ENCODE measurements at places on chromosomes 16 and 17. TPM values are rescaled to one million over a fixed set of nuclear protein-coding genes. Genes with fewer than 3 reads are reported as not detected.

The SLC2A4 gene
- total RNA-seq, result 3.5 TPM

The IL32 gene
- total RNA-seq, result 12.0 TPM

The TMEM220 gene
- 13.4 TPM for total RNA-seq

The PRR35 gene
- total RNA-seq, result not detected

The CD300LF gene
- 0.32 TPM for total RNA-seq

The MT1G gene
- 20.0 TPM for total RNA-seq

The RNF167 gene
- total RNA-seq, result 38.7 TPM

The CCL1 gene
- total RNA-seq, result not detected

The ZACN gene
- total RNA-seq, result not detected

The HBA2 gene
- 83.6 TPM for total RNA-seq

The TMEM100 gene
- 27.2 TPM for total RNA-seq

The IQCK gene
- total RNA-seq, result 25.9 TPM

GRCh38 chr17:28812748-28813377, 29.7 kb downstream of the FAM222B start:
- H3K4me1 ChIP-seq, result peaks cover 7% of the 10 kb centered on the region
- peak overlapping the region; percentile 92 for H3K27ac ChIP-seq
- no peaks in the 10 kb centered on the region for H3K27me3 ChIP-seq
- no peak for DNase-seq
- H3K36me3 ChIP-seq, result no peaks in the 10 kb centered on the region

- no peaks in the 10 kb centered on the region for H3K4me1 ChIP-seq
- H3K27ac ChIP-seq, result no peak overlapping the region
- no peaks in the 10 kb centered on the region for H3K27me3 ChIP-seq
- DNase-seq, result no peak
- no peaks in the 10 kb centered on the region for H3K36me3 ChIP-seq
- H3K4me3 ChIP-seq, result no peak overlapping the region
Observed at GRCh38 chr16:74954763-74955162, 30.2 kb downstream of the WDR59 start.

- no peaks in the 10 kb centered on the region for H3K27me3 ChIP-seq
- peaks cover 8% of the 10 kb centered on the region for H3K4me1 ChIP-seq
- no peak overlapping the region for H3K27ac ChIP-seq
- no peak for DNase-seq
- no peak overlapping the region for H3K4me3 ChIP-seq
Observed at GRCh38 chr16:82657239-82657638, 30.5 kb downstream of the CDH13 start.

GRCh38 chr16:73289232-73289631, 241.3 kb upstream of the ZFHX3 start:
- H3K36me3 ChIP-seq, result no peaks in the 10 kb centered on the region
- no peak for DNase-seq
- H3K27ac ChIP-seq, result no peak overlapping the region
- no peaks in the 10 kb centered on the region for H3K4me1 ChIP-seq

DNA sequence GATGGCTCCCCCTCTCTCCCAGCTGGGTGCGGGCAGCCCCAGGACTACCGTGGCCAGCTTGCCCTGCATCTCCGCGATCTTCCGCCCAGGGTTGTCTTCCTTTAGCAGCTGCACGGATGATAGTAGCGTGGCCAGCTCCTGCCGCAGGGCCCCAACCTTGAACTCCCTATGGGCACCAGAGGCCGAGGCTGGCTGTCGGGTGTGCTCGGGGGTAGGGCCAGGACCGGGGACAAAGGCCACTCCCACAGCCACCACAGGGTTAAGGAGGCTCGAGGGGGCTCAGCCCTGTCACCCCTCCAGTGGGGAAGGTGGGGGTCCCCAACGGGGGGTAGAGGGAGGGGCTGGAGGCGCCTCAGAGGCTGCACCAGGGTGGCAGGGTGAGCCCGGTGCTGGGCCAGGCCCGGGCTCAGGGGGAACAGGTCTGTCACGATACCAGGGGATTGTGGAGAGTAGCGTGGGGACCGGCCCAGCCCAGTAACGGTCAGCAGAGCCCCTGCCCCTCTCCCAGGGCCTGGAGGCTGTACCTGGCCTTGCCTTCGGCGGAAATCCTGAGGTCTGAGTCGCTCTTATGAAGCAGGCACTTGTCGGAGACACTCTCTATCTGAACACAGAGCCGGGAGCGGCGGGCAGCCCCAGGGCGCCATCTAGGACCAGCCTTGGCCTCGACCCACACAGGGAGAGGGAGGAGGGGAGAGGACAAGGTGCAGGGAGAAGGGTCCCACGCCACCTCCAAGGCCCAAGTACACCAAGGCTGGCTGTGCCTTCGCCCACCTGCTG, 5.2 kb downstream of the PERCC1 start:
- H3K27ac ChIP-seq, result no peak overlapping the region
- no peaks in the 10 kb centered on the region for H3K27me3 ChIP-seq
- DNase-seq, result no peak
- no peak overlapping the region for H3K4me3 ChIP-seq

- H3K4me3 ChIP-seq, result peak overlapping the region; percentile 86
- H3K27me3 ChIP-seq, result no peaks in the 10 kb centered on the region
- H3K36me3 ChIP-seq, result no peaks in the 10 kb centered on the region
- peaks cover 4% of the 10 kb centered on the region for H3K4me1 ChIP-seq
- no peak for DNase-seq
Observed at GRCh38 chr16:30585022-30585399, 486 bp downstream of the ZNF785 start.

DNA sequence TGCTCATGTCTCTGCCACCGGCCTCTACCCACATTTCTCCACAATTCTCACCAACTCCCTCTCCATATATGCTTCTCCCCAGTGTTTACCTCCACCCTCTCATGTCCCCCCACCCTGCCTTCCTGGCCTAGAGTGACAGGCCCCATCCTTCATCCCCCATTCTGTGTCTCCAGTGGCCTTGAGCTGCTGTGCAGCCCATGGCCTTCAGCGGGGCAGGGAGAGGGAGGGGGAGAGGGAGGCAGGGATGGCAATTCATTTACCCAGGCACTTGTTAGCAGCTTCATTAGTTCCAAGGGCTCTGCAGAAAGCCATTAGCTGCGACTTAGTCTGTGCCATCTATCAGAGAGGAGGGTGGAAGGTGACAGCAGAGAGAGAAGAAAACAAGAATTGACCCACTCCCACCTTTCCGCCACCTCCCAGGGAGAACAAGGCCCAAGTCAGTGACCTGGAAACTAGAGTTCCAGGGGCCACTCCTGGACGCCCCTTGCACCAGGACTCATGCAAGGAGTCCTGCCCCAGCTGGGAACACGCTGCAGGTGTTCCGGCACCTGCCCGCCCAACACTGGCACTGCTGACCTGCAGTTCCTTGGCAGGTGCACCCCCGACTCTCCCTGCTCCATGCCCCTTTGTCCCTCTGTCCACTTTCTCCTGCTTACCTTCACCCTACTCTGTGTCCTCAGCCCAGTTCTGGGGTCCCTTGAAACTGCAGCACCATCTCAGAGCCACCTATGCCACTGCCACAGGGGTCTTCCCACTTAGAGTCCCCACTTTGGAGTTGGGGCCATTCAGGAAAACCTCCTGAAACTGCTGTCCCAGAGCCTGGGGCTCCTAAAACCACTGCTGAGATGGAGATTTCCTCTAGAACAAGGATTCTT, 23.5 kb upstream of the PYY start:
- peaks cover under 1% of the 10 kb centered on the region for H3K27me3 ChIP-seq
- H3K4me1 ChIP-seq, result no peaks in the 10 kb centered on the region
- no peak overlapping the region for H3K27ac ChIP-seq
- H3K36me3 ChIP-seq, result no peaks in the 10 kb centered on the region
- H3K4me3 ChIP-seq, result no peak overlapping the region

DNA sequence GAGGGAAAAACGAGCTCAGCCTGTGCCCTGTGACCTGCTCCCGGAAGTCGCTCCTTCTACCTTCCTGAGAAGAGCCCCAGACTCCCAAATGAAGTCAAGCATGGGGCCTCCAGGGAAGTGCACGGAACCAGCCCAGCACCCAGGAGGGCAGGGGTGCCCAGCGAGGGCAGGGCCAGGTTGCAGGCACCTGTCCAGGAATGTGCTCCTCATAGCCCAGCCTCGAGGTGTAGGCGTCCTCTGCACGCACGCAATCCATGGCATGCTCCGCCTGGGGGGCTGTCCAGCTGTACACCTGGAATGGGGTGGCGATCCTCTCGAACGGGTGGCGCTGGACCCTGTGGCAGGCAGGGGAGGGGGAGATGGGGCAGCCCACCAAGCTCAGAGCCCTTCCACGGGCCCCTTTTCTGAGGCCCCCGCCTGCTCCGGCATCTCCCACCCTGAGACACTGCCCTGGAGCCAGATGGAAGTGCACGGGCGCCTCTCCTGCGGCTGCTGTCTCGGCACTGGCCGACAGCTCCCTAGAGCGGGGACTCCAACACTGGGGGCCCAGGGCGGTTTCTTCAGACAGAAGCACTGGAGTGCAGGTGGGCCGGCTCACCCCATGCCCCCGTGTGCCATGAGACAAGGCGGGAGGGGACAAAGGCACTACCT, 10.9 kb downstream of the CLUH start:
- no peak overlapping the region for H3K27ac ChIP-seq
- no peaks in the 10 kb centered on the region for H3K27me3 ChIP-seq
- H3K4me3 ChIP-seq, result no peak overlapping the region
- peak; percentile 45 for DNase-seq
- peaks cover 28% of the 10 kb centered on the region for H3K36me3 ChIP-seq

DNA sequence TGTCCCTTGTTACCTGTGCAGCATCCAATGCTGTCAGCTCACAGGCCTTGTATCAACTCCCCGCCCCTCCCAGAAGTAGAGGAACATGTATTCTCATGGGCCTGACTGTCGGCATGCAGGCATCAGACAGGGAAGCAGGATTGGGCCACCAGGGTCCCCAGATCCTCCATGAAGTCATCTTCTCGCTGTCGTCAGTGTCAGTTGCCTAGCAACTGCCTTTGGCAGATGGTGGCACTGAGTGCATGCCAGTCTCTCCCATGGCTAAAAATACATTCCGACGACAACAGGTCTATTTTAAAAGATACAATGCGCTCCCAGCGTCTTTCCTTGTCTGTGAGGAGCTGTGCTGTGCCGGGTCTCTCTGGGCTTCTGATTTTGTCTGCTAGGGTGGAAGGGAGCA, 36.8 kb upstream of the CES5A start:
- no peaks in the 10 kb centered on the region for H3K27me3 ChIP-seq
- DNase-seq, result no peak
- no peak overlapping the region for H3K4me3 ChIP-seq
- H3K27ac ChIP-seq, result no peak overlapping the region

DNA sequence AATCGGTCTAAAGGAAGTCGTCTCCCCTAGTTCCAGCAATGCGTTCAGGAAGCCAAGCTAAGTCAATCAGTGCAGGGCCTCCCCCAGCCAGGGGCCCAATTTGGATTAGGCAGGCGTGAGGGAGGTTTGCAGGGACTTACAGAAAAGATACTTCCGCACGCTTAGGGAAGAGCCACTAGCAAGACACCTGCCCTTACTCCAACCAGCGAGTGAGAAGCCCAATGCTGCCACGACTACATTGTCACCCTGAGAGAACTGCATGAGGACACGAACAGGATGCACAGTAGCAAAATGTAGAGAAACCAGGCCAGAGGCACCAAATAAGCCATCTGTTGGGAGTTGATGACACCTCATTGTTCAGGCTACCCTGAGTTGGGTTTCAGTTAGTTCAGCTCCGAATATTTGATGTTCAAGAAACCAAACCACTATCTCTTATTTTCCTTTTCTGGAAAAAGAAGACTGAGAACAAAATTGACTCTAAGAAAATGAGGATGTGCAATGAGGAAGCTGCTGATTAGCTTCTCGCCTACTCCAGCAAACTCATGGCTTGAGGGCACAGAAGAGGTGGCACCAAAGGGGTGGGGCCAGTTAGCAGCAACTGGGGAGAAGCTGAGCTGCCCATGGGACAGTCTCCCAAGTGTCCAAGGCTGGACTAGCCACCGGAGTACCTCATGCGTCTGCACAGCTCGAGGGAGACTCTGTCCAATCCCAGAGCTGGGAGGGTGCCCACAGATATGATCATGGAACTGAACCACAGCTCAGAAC, 29.3 kb downstream of the TK2 start:
- peaks cover 20% of the 10 kb centered on the region for H3K4me1 ChIP-seq
- no peak overlapping the region for H3K4me3 ChIP-seq
- peak overlapping the region; percentile 76 for H3K27ac ChIP-seq
- DNase-seq, result no peak

DNA sequence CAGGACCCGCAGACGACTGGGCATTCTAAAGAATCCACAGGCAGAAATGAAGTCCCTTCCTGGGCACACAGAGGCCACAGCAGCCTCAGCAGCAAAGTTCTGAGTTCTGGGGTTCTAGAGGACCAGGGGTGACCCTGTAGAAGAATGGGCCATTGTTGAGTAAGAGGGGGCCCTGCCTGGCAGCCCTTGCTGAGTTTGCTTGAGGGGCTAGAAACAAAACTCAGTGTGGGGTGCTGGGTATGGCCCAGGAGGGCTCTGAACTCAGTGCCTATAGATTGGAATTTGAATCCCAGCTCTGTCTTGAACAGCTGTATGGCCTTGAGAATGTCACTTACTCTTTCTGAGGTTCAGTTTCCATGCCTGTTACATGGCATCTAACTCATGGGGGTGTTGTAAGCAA, at the start of gene PDILT:
Gene PDILT, minus strand, starts transcription at position 101 of the 400 bp plus-strand sequence. CDS start 5,437 bp downstream, outside the sequence.
- H3K4me1 ChIP-seq, result no peaks in the 10 kb centered on the region
- H3K27me3 ChIP-seq, result no peaks in the 10 kb centered on the region
- DNase-seq, result no peak
- no peaks in the 10 kb centered on the region for H3K36me3 ChIP-seq

- no peak overlapping the region for H3K4me3 ChIP-seq
- H3K27me3 ChIP-seq, result peaks cover 9% of the 10 kb centered on the region
- no peak for DNase-seq
- H3K4me1 ChIP-seq, result no peaks in the 10 kb centered on the region
Observed at GRCh38 chr16:50520451-50521245, 27.5 kb upstream of the NKD1 start.

- peak overlapping the region; percentile 94 for H3K27ac ChIP-seq
- peaks cover 7% of the 10 kb centered on the region for H3K36me3 ChIP-seq
- peak overlapping the region; percentile 96 for H3K4me3 ChIP-seq
- DNase-seq, result no peak
Observed at GRCh38 chr16:28846933-28847273, 755 bp upstream of the TUFM start.

- no peaks in the 10 kb centered on the region for H3K4me1 ChIP-seq
- DNase-seq, result no peak
- H3K27ac ChIP-seq, result no peak overlapping the region
- H3K4me3 ChIP-seq, result no peak overlapping the region
- no peaks in the 10 kb centered on the region for H3K27me3 ChIP-seq
- no peaks in the 10 kb centered on the region for H3K36me3 ChIP-seq
Observed at GRCh38 chr16:92431-93339, 14.7 kb downstream of the MPG start.

- no peak for DNase-seq
- H3K4me1 ChIP-seq, result peaks cover 9% of the 10 kb centered on the region
- no peaks in the 10 kb centered on the region for H3K27me3 ChIP-seq
- H3K36me3 ChIP-seq, result no peaks in the 10 kb centered on the region
Observed at GRCh38 chr16:23501291-23501690, 9.0 kb downstream of the GGA2 start.

- no peak overlapping the region for H3K27ac ChIP-seq
- H3K36me3 ChIP-seq, result no peaks in the 10 kb centered on the region
- no peak for DNase-seq
- no peaks in the 10 kb centered on the region for H3K4me1 ChIP-seq
Observed at GRCh38 chr16:11236461-11237254, 19.3 kb downstream of the SOCS1 start.

GRCh38 chr17:62656446-62656845, 29.0 kb downstream of the MRC2 start:
- no peaks in the 10 kb centered on the region for H3K27me3 ChIP-seq
- no peaks in the 10 kb centered on the region for H3K36me3 ChIP-seq
- no peak for DNase-seq
- peak overlapping the region; percentile 4 for H3K27ac ChIP-seq
- H3K4me3 ChIP-seq, result no peak overlapping the region

Measured in breast epithelium (tissue), 4 donors.